ENCODE measurements at places on chromosomes 6 and 20.
A peak's percentile ranks its signal among the peaks of the same experiment; 100 is the strongest.

GRCh38 chr20:57663681-57664451, 43.6 kb upstream of the ZBP1 start:
- DNase-seq, result no peak

- no peak for DNase-seq
Observed at GRCh38 chr6:137227871-137228302, 8.7 kb upstream of the IFNGR1 start.

- no peak for DNase-seq
Observed at GRCh38 chr20:48667481-48667880, 160.3 kb downstream of the PREX1 start.

- DNase-seq, result no peak
Observed at GRCh38 chr6:37323580-37323979, 30.2 kb upstream of the RNF8 start.

DNA sequence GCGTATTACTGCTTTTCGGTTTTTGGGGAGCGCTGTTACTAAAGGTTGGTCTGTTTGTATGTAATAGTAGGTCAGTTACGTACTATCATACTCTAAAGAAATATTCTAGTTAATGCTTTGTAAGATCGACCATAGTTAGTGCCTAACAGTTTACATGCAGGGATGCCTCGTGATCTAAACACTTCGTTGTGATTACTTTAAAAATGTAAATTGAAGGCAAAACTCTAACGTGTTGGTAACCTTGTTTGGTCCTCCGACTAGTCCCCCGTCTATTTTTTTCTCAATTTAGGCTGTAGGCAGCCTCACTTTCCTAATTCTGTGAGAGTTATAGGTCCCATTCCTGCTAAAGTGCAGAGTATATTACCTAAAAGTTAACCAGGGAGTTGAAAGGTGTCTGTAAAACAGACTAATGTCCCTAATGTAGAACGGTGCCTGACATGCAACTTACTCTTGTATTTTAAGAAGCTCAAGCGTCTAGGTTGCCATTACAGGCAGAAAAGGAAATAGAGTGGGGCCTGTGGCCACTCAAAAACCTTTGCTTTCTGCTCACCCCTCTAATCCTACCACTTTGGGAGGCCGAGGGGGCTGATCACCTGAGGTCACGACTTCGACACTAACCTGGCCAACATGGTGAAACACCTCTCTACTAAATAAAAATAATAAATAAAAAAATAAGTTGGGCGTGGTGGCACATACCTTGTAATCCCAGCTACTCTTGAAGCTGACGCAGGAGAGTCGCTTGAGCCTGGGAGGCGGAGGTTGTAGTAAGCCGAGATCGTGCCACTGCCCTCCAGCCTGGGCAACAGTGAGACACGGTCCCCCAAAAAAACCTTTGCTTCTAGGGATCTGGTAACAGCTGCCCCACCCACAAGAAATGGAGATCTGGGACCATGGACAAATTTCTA, 37.8 kb downstream of the HFE start:
- DNase-seq, result no peak

GRCh38 chr6:133623065-133623464, 265.8 kb upstream of the TCF21 start:
- DNase-seq, result no peak

DNA sequence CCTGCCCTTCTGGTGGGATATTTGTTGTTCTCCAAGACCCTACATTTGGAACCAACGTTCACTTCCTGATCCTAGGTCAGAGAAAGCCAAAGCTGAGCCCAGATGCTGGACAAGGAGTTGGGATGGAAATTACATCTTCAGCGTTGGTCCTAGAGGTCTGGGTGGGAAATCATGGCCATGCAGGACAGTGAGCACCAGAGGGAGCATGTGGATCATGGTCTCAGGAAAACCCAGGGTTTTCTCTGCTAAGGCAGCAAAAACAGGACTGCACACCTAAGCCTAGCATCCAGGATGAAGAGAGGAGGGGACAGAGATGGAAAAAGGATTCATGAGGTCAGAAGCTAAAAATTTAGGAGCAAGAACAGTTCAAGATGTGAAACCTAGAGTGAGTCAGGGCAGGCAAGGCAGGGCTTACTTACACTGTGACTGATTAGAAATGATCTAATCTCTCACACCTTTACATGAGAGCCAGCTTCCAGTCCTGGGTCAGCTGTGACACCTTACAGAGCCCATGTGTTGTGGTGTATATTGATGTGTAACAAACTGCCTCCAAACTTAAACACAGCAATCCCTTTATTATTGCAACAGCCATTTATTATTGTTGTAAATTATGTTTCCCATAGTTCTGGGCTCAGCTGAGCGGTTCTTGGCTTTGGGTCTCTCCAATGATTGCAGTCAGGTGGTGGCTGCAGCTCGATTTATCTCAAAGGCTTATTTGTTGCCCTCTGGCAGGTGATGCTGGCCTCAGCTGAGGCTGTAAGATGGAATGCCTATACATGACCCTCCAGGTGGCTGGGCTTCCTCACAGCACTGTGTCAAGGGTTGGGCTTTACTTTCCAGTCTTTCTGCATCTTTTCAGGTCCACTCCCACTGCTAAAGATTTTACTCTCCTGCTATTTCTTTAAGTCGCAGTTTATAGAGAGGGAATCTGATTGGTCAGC, 6.5 kb downstream of the C20orf202 start:
- no peak for DNase-seq

DNA sequence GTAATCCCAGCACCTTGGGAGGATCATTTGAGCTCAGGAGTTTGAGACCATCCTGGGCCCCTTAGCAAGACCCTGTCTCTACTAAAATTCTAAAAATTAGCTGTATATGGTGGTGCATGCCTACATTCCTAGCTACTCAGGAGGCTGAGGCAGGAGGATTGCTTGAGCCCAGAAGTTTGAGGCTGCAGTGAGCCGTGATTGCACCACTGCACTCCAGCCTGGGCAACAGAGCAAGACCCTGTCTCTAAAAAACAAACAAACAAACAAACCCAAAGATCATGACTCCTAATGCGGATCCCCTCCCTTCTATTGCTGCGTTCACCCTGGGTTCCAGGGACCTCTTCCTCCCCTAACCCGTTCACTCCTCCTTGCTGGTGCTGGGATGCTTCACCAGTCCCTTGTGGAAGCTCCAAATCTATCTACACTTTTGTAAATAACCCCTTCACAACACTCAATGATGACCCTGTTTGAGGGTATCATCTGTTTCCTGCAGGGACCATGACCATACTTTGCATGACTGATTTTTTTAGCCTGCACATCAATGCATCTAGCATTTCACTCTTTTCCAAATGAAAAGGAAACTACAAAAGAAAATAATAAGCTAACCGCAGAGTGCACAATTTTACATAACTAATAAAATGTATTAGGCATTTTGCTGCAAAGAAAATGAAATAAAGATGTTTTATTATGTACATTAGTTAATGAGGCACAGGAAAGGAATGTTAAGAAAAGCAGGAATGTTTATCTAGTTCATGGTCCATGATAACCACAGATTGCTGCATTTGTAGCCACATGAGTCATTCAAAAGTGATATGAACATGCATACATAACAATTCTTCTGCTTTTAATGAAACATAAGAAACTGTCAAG, 30.5 kb upstream of the IPCEF1 start:
- no peak for DNase-seq

- no peak for DNase-seq
Observed at GRCh38 chr6:16135066-16135465, 6.2 kb downstream of the MYLIP start.

GRCh38 chr6:121573481-121573880, 138.0 kb downstream of the GJA1 start:
- no peak for DNase-seq

- DNase-seq, result no peak
Observed at GRCh38 chr6:31763619-31763940, 1.1 kb downstream of the SAPCD1 start.

DNA sequence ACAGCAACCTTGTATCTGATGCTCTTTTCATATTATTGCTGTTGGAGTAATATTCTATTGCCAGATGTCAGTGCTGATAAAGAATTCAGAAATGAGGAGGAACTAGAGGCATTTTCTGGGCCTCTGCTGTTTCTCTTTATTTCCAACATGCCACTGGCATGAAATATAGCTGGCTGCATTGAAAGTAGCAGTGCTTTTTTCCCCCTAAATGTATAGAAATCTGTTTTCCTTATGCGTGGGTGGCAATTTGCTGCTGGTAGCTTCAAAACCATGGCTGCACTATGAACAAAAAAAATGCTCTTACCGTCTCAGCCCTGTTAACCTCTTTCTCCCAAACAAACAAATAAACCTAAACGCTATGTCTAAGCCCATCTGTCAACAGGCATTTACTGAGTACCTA, 442.3 kb upstream of the AGPAT4 start:
- no peak for DNase-seq

GRCh38 chr20:4956200-4956810, 45.0 kb downstream of the SLC23A2 start:
- DNase-seq, result no peak

- DNase-seq, result peak; percentile 49
Observed at GRCh38 chr6:148559848-148560433, 186.9 kb upstream of the UST start.

GRCh38 chr6:108958900-108959770, 110.9 kb downstream of the ARMC2 start:
- DNase-seq, result no peak

GRCh38 chr6:5259428-5259827, 1.3 kb downstream of the LYRM4 start:
- DNase-seq, result no peak

- DNase-seq, result no peak
Observed at GRCh38 chr6:36627801-36628246, 33.7 kb downstream of the SRSF3 start.

- no peak for DNase-seq
Observed at GRCh38 chr20:38135271-38135650, 29.8 kb downstream of the TGM2 start.

- DNase-seq, result no peak
Observed at GRCh38 chr6:25007269-25007699, 71.5 kb upstream of the RIPOR2 start.

DNA sequence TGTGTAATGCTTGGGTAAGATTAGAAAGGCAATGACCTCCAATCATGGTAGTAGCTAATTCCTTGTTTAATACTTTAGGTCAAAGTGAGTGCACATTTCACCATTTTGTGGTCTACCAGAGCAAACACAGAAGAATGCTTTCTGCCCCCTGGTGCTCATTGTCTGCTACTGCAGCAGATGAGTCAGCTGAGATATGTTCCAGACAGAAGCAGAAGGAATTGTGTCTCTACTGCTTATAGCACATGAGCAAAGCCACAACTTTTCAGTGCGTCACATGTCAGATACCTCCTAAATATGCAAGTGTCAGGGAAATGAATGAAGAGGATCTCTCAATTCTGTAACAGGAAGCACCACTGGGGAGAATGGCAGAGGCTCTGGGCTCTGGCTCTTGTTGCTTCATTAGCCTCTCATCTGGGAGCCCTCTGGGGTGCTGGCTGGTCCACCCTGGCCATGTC, 308.9 kb downstream of the ALDH8A1 start:
- DNase-seq, result peak; percentile 22

- DNase-seq, result no peak
Observed at GRCh38 chr20:4112481-4113421, 97.4 kb upstream of the RNF24 start.

- DNase-seq, result no peak
Observed at GRCh38 chr20:20528861-20529260, 161.0 kb downstream of the INSM1 start.

- DNase-seq, result no peak
Observed at GRCh38 chr6:158849899-158850806, 31.0 kb upstream of the EZR start.

- DNase-seq, result no peak
Observed at GRCh38 chr6:73515204-73515655, 5.6 kb downstream of the EEF1A1 start.

DNA sequence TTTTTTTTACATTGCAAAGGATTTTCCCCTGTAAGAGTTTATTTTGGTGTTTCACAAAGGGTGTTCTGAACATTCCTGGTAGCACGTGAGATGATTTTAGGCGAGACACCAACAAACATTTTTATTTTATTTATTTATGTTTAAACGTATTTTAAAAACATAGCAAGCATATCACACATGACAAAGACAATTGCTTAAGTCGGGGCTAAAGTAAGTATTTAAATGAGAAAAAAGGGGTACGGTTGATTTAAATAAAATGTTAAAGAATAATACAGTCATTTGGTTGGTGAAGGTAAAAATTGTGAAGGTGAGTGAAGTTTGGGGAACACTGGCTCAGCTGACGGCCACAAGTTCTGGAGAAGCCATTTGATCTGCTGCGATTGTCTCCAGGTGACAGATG, 129.7 kb downstream of the BMP7 start:
- no peak for DNase-seq

DNA sequence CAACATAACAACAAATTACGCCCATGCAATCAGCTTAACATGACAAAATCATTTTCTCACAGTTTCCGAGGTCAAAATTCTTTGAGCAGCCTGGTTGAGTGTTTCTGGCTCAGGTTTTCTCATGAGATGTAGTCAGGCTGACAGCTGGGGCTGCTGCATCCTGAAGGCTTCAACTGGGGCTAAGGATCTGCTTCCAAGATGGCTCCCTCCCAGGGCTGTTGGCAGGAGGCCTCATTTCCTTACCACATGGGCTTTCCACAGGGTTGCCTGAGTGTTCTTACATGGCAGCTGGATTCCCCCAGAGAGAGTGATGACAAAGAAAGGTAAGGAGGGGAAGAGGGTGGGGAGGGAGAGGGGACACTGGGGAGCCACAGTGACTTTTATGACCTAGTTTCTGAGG, 63.1 kb upstream of the NNAT start:
- no peak for DNase-seq

- no peak for DNase-seq
Observed at GRCh38 chr6:97440590-97441176, 157.7 kb upstream of the MMS22L start.

All from GM18507 (cell line).